Stimulated activated effector memory CD8-positive, alpha-beta T cell treated with anti-CD3 and anti-CD28 coated beads, Interleukin-12 subunit alpha, Interleukin-12 subunit beta, amount 100 ng/mL, for 72 hours (primary cell): ENCODE measurements at places on chromosomes 6 and 20.

DNA sequence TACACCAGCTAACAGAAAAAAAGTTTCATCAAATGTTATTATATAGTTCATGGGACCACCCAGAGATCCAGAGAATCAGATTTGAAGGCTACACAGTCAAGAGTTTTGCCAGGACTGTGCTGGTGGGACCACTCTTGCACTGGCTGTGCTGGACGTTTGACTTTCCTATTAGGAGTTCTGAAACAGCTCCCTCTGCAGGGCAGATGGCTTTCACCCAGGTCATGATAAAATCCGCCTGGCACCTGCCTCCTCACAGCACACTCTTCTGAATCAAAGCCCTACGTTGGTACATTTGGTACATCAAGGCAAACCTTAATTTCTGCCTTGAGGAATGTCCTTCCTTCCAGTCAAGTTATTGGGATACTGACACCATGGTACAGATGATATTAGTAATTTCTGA lies 302.1 kb downstream of the ZNF217 start:
- no peak for DNase-seq

DNA sequence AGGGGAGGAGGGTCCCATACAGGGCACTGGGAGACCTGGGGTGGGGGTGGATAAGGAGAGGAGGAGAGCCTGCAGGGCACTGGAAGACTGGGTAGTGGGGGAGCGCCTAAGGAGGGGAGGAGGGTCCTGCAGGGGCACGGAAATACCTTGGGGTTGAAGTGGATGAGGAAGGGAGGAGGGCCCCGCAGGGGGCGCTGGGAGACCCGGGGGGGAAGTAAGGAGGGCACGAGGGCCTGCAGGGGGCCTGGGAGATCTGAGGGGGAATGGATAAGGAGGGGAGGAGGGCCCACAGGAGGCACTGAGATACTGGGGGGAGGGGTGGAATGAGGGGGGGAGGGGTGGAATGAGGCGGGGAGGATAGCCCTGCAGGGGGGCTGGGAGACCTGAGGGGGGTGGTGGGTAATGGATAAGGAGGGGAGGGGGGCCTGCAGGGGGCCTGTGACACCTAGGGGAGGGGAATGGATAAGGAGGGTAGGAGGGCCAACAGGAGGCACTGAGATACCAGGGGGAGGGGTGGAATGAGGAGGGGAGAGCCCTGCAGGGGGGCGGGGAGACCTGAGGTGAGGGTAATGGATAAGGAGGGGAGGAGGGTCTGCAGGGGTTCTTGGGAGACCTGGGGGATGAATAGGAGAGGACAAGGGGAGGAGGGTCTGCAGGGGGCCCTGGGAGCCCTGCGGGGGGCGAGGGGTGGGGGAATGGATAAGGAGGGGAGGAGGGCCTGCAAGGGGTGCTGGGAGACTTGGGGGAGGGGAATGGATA lies 567 bp upstream of the CTCFL start:
- no peak for DNase-seq

DNA sequence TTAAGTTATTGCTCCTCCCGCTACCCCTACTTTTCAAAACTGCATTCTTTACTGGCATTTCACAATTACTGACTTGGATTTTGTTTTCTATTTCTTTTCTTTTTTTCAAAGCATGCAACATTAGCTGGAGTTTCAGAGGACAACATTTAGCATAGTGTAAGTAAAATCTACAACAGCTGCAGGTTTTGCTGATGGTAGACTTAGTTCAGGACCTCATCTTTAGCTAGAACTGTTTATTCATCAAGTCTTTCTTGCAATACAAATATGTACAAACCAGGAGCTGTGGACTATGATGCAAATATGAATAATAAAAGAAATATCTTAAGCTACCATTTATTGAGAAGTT lies 728 bp upstream of the CEP162 start:
- DNase-seq: no peak

GRCh38 chr6:136038531-136038930 lies 187.0 kb downstream of the PDE7B start:
- DNase-seq: no peak

DNA sequence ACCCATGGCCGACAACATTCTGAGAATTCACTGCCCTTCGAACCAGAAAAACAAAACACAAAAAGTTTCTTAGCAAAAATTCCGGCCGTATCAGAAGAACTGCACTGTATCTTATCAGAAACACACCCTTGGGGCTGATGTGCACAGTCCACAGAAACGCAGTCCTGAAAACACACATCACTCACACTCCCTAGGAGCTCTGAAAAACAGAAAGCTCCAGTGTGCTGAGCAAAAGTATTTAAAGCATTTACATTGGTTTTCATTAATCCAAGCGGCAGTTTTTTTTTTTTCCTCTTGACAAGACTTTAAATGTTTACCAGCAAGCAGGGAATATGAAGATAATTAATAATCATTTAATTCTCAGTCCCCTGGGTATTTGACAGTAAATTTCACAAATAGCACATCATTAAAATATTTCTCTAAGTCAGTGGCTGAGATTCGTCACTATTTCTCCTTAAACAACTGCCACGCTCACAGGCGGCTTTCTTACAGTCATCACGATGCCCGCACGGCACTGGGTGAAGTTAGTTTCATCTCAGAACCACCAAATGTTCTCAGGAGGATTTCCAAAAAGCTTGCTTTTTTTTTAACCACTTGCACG lies 13.3 kb downstream of the NFATC2 start:
- peak; percentile 71 for DNase-seq

- DNase-seq: no peak
Observed at GRCh38 chr6:21802175-21802822, 208.7 kb downstream of the SOX4 start.

DNA sequence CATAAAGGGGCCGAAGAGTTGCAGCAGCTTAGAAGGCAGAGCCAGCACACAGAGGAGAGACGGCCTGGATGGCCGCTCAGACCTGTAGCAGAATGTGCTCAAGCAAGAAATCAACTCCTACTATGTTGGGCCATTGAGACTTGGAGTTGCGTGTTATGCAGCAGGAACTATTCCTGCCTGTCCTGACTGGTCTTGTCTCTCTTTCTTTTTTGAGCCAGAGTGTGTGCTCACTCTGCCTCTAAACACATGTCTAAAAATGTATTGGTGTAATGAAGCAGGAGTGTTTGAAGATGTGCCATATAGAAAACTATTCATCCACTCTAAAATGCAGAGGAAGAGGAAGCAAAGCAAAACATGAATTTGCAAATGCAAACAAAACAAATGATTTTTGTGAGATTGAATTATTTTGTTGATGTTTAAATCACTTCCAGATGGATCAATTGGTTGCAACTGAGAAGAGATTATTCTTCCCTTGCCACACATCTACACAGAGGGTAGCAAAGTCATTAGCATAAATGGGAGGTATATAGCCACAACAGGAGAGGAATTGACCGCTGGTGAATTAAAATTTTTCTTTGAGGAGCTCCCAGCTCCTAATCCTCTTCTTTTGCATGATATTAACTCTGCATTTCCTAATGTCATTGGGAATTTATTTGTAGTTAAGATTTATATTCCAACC lies 20.4 kb upstream of the SYNJ2 start:
- DNase-seq: no peak

- DNase-seq: no peak
Observed at GRCh38 chr20:47125508-47125757, 230.8 kb downstream of the EYA2 start.

GRCh38 chr20:54112221-54112884 lies 42.0 kb upstream of the BCAS1 start:
- no peak for DNase-seq

- DNase-seq: no peak
Observed at GRCh38 chr6:83708546-83708969, 343 bp downstream of the SNAP91 start.

DNA sequence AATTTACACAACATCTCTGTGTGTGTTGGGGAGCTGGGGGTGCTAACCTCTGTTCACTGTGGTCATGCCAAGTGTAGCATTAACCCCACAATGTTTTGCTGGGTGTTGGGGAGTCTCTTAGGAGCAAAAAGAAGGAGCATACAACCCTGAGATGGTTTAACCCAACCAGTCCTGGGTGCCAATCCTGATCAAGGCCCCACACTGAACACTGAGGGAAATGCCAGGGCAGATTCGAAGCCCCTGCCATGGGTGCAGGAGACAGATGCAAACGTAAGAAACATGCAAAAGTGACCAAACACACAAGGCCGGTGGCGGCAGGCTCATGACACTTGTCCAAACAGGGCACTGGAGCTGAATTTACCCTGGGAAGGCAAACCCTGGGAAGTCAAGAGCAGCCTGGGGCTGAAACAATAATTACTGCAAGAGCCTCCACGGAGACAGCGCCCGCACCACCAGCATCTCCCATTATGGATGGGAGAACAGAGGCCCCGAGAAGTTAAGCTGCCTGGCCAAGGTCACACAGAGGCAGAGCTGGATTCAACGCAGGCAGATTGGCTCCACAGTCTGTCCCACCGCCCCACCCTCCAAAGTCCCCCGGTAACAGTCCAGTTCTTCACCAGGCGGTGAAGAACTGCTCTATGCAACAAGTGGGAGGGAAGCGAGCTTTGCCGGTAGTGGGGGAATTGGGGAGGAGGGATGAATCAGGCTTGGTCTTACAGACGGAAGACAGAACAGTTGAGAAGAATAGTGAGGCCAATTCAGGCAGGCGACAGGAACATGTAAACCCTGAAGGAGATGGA lies 8.5 kb downstream of the ACSS1 start:
- DNase-seq: no peak

DNA sequence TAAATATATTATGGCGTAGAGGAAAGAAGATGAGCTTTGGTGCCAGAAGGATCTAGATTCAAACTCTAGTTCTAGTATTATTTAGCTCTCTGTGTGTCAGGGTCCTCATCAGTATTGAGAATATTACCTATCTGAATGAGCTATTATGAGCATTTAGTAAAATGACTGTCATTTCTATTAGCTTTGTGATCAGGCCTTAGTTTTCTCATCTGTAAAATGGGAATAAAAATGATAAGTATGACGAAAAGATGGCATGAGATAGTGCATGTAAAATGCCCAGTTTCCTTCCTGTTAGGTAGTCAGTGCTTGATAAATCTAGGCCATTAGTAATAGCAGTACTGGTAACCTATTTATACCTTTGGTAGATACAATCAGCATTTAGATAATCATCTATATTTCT lies 35.1 kb downstream of the NOX3 start:
- no peak for DNase-seq

GRCh38 chr6:135938576-135939207 lies 87.2 kb downstream of the PDE7B start:
- DNase-seq: no peak

DNA sequence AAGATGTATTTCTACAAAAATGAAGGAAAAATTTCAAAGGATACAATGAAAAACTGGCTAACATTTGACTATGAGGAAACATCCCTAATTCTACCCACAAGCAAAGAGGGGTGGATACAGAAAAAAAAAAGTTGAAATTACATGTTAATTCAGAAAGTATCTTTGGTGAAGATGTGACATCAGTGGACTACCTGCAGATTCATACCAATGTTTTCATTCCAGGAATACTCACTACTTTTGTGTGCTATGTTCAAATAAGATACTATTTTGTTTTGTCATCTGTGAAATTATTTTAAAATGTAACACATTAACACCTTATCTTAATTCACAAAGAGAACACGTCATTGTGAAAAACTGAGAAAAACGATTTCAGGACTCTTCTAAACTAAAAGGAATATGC lies 159.3 kb upstream of the SHLD1 start:
- DNase-seq: no peak

- no peak for DNase-seq
Observed at GRCh38 chr6:10395704-10396546, 18.9 kb downstream of the TFAP2A start.

DNA sequence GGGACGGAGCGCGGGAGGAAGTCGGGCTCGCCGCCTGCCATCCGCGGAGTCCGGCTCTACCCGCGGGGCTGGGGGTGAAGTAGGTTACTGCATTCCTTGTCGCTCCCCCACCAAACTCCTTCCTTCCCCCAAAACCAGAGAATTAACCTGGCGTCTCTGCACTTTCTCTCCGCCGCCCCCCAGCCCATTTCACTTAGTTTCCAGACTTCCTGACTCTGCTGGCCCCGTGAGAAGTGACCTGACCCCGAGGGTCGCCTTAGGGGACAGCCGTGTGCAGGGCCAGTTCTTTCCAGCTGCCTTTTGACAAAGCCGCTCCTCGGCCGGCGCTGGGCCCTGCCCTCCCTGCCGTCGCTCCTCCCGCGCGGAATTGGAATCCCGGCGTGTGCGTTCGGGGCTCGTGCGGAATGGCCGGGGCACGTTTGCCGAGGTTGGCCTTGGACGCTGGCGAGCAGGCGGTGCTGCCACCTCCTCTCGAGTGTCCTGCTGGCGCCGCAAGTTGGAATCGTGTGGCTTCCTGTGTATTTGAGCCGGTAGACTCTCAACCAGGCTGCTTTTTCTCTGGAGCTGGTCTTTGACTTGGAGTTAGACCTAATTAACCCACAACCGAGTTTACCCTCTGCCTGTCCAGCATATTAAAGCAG lies 650 bp downstream of the DCBLD1 start:
- DNase-seq: peak; percentile 62

- DNase-seq: no peak
Observed at GRCh38 chr6:135329851-135330803, 149.0 kb downstream of the MYB start.

- DNase-seq: no peak
Observed at GRCh38 chr6:13655700-13656099, 40.6 kb downstream of the NOL7 start.

GRCh38 chr6:149963212-149963461 lies 606 bp upstream of the ULBP1 start:
- DNase-seq: no peak

DNA sequence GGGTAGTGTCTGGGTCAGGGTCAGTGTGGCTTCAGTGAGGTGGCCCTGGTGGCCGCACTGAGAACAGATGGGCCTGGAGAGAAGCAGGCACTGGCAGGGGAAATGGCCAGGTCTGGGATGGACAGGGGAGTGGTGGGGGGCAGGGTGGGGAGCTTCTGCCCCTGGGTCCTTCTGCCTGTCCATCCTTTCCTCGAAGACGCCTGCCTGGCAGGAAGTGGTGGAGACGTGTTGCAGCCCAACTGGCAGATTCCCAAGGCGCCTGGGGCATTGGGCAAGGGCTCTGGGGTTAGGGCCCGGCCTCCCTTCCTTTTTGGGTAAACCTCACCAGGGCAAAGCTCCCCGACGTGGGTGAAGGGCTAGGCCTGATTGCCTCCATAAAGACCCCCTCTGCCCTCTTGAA lies 10.4 kb downstream of the SRC start:
- no peak for DNase-seq

GRCh38 chr20:12252793-12253192 lies 335.1 kb downstream of the BTBD3 start:
- no peak for DNase-seq

GRCh38 chr20:51720854-51721253 lies 47.3 kb downstream of the ATP9A start:
- DNase-seq: no peak

DNA sequence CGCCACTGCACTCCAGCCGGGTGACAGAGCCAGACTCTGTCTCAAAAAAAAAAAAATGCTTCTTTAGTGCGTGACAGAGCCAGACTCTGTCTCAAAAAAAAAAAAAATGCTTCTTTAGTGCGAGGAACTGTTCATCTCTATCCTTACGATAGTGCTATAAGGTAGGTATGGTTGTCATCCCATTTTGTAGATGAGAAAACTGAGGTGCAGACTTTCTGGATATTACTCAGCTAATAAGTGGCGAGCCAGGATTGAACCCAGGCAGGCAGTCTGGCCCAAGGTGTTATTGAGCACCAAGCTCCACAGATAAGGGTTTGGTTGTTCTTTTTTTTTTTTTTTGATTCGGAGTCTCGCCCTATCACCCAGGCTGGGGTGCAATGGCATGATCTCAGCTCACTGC lies 11.9 kb downstream of the MEA1 start:
- no peak for DNase-seq
